A549 treated with ZK216348 at 1 μM for 4 hours (cell line): ENCODE measurements at places on chromosomes 5 and 9. TPM values are rescaled to one million over a fixed set of nuclear protein-coding genes. Genes with fewer than 3 reads are reported as not detected.

Gene TMEM174
- not detected in 5 replicates for total RNA-seq

Gene HEMGN
- not detected in 5 replicates for total RNA-seq

Gene FAM163B
- not detected in 5 replicates for total RNA-seq

Gene CDX1
- total RNA-seq, result not detected in 5 replicates

Gene ADRB2
- total RNA-seq, result 0.53 to 1.2 TPM (median 0.73 TPM) in 5 replicates

Gene PTPDC1
- total RNA-seq, result 3.2 to 4.7 TPM (median 4.4 TPM) in 5 replicates

Gene ASB6
- total RNA-seq, result 16.9 to 26.8 TPM (median 25.8 TPM) in 5 replicates

Gene PLK2
- total RNA-seq, result 49.2 to 87.0 TPM (median 63.0 TPM) in 5 replicates

Gene SLC25A2
- not detected in 5 replicates for total RNA-seq

Gene C5orf24
- total RNA-seq, result 18.1 to 24.3 TPM (median 22.6 TPM) in 5 replicates

Gene CD180
- total RNA-seq, result not detected in 5 replicates

Gene LVRN
- 0.05 to 0.22 TPM in 2 of 5 replicates, not detected in the others for total RNA-seq

Gene OR2V1
- total RNA-seq, result not detected in 5 replicates

Gene ANKRD18B
- total RNA-seq, result 3.1 to 9.0 TPM (median 8.5 TPM) in 5 replicates

Gene FOXD4L4
- 0.08 to 0.13 TPM (median 0.13 TPM) in 3 of 5 replicates, not detected in the others for total RNA-seq

Gene BTNL8
- total RNA-seq, result not detected in 5 replicates

Gene CNTNAP3
- 7.4 to 12.7 TPM (median 9.9 TPM) in 5 replicates for total RNA-seq

Gene ITGA2
- 11.7 to 21.3 TPM (median 17.2 TPM) in 5 replicates for total RNA-seq

Gene NPDC1
- 26.4 to 93.7 TPM (median 81.5 TPM) in 5 replicates for total RNA-seq

Gene ELP1
- total RNA-seq, result 20.1 to 23.4 TPM (median 21.0 TPM) in 5 replicates

Gene KIAA0825
- total RNA-seq, result 0.27 to 0.55 TPM (median 0.44 TPM) in 5 replicates

Gene PPP3R2
- not detected in 5 replicates for total RNA-seq

Gene FER
- total RNA-seq, result 3.1 to 7.4 TPM (median 6.2 TPM) in 5 replicates

Gene LEAP2
- total RNA-seq, result 0.58 to 1.4 TPM (median 1.0 TPM) in 5 replicates

Gene HAVCR1
- 27.8 to 40.3 TPM (median 32.1 TPM) in 5 replicates for total RNA-seq

Gene ORM1
- total RNA-seq, result not detected in 5 replicates

Gene RNF183
- not detected in 5 replicates for total RNA-seq

Gene FAM174A
- 7.9 to 15.3 TPM (median 14.0 TPM) in 5 replicates for total RNA-seq

Gene PCDHB2
- 2.7 to 4.5 TPM (median 3.1 TPM) in 5 replicates for total RNA-seq

Gene HINT1
- total RNA-seq, result 447 to 559 TPM (median 478 TPM) in 5 replicates

Gene COL15A1
- 0.28 to 0.58 TPM (median 0.39 TPM) in 5 replicates for total RNA-seq
